ENCODE measurements at places on chromosomes 13 and 19. TPM values are rescaled to one million over a fixed set of nuclear protein-coding genes. Genes with fewer than 3 reads are reported as not detected.
A peak's percentile ranks its signal among the peaks of the same experiment; 100 is the strongest.

DNA sequence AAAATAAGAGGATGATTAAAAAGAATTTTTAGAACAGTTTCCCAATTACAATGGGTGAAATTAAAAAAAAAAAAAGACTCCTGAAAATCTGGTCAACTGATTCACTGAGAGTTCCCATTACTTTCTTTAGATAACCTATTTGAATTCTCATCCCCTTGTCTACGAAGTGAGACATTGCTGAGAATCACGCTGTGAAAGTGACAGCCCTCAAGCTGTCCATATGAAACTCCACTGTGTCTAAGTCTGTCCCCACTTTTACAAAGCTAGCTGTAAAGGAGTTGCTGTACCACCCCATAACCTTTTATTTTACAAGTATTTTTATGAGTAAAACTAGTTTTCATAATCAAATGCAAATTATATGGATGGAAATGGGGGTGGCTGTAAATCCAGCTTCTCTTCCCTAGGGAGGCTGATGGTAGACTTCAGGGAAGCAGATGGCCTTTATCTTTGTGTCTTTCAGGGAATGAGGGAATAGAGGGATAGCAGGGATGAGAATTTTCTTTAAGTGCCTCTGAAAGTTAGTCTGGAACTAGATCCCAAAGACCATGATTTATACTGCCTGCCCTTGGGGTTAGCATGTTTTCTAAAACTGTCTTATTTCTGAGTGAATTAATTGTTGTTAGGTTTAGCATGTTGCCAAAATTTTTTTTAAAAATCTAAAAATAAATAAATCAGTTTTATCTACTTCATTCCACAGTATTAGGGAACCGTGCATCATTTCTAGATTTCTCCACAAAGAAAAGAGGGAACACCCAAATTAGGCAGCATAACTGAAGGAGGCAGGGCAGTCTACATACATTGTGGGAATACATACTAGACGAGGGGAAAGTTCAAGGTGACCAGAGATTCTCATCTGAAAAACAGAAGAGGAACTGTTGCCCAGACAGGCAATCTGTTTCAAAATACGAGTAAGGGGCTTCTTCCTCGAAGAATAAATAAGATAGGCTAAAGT, 1219.1 kb downstream of the UQCRFS1 start:
- H3K27ac ChIP-seq = no peak overlapping the region
- H3K27me3 ChIP-seq = no peaks in the 10 kb centered on the region
- H3K4me3 ChIP-seq = no peak overlapping the region
- no peak for DNase-seq
- H3K36me3 ChIP-seq = no peaks in the 10 kb centered on the region
- no peaks in the 10 kb centered on the region for H3K4me1 ChIP-seq

DNA sequence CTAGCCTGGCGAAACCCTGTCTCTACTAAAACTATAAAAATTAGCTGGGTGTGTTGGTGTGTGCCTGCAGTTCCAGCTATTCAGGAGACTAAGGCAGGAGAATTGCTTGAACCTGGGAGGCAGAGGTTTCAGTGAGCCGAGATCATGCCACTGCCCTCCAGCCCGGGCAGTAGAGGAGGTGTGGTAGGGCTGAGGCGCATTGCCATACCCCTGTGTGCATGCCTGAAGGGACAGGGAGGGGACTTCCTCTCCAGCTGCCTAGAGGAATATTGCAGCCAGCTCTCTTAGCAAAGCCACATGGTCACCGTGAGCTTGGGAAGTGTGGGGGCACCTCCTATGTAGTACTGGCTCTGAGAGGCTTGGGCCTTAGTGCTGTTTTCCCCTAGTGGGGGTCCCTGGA, 29.2 kb upstream of the PEPD start:
- H3K36me3 ChIP-seq = no peaks in the 10 kb centered on the region
- no peaks in the 10 kb centered on the region for H3K4me1 ChIP-seq
- no peak overlapping the region for H3K4me3 ChIP-seq
- no peak overlapping the region for H3K27ac ChIP-seq

- H3K36me3 ChIP-seq = no peaks in the 10 kb centered on the region
- H3K4me1 ChIP-seq = no peaks in the 10 kb centered on the region
- DNase-seq = peak; percentile 27
- H3K27me3 ChIP-seq = no peaks in the 10 kb centered on the region
- no peak overlapping the region for H3K27ac ChIP-seq
These were observed 48.6 kb upstream of the PCDH8 start for GRCh38 chr13:52896827-52897659.

DNA sequence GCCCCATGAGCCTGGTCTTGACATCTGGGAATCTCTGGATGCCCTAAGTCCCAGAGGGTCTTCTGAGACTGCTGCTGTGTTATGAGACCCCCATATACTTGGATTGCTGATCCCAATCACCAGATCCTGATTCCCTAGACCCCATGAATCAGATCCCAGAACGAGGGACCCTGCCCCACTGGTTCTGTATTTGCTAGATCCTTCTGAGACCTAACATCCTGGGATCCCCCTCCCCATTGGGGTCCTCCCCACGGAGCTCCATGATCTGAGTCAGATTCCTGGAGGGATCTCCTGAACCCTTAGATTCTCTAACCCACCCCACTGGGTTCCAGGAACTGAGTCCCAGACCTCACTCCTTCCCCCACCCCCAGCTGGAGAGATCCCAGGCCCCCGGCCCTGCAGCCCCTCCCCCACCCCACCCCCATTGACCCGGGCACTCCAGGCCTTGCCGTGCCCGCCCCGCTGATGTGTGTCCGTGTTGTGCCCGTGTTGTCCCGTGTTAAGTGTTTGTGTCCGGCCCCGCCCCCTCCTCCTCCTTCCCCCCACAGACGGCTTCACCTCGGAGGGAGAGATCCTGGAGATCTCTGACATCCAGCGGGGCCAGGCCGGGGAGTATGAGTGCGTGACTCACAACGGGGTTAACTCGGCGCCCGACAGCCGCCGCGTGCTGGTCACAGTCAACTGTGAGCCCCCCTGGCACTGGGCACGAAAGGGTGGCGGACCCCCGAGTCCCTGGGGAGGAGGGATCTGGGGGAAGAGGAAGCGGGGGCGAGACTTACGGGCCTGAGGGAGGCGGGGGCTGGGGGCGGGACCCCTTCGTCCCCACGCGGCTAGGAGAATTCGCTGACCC, 15.0 kb downstream of the IGLON5 start:
- H3K4me3 ChIP-seq = no peak overlapping the region
- DNase-seq = no peak
- H3K4me1 ChIP-seq = no peaks in the 10 kb centered on the region
- no peak overlapping the region for H3K27ac ChIP-seq
- peaks cover 16% of the 10 kb centered on the region for H3K27me3 ChIP-seq

Gene SLITRK1
- total RNA-seq = not detected

Gene RXFP2
- total RNA-seq = not detected

Gene EXOC3L2
- 1.4 TPM for total RNA-seq

DNA sequence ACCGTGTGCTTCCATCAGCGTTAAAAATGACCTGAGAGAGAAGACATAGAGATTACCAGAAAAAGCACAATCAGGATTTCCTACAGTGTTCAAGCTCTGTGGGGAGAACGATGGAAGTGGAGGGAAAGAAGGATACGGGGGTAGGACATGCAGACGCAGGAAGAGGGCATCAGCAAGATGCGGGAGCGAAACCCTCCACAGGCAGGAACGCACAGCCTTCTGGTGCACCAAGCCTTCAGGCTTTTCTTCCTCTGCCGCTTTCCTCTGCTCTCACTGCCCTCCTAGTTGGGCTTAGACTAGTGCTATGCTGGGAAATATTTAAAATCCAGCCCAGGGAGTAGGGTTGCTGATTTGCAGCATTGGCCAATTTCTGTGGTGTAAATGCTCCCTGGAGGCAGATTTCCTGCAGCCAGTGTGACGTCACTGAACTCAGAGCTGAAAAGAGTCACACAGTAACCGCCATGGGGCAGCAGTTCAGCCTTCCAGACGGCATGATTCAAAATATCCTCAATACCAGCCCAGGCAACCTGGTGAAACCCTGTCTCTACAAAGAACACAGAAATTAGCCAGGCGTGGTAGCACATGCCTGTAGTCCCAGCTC, 205.1 kb upstream of the SOX1 start:
- no peak overlapping the region for H3K4me3 ChIP-seq
- H3K36me3 ChIP-seq = no peaks in the 10 kb centered on the region
- no peak for DNase-seq
- no peaks in the 10 kb centered on the region for H3K27me3 ChIP-seq
- no peaks in the 10 kb centered on the region for H3K4me1 ChIP-seq

DNA sequence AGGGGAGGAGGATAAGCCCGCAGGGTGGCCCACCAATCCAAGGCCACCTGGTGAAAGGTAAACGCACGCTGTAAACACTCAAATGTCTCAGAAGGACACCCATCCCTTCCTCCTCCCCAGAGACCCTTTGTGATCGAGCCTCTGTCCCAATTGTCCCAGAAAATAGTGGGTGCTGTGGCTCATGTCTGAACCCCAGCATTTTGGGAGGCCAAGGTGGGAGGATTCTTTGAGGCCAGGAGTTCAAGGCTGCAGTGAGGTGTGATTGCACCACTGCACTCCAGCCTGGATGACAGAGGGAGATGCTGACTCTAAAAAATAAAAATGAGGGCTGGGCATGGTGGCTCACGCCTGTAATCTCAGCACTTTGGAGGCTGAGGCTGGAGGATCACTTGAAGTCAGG, 3.1 kb upstream of the ABHD17A start:
- no peak for DNase-seq
- no peak overlapping the region for H3K27ac ChIP-seq
- peaks cover 6% of the 10 kb centered on the region for H3K4me1 ChIP-seq
- H3K27me3 ChIP-seq = no peaks in the 10 kb centered on the region

DNA sequence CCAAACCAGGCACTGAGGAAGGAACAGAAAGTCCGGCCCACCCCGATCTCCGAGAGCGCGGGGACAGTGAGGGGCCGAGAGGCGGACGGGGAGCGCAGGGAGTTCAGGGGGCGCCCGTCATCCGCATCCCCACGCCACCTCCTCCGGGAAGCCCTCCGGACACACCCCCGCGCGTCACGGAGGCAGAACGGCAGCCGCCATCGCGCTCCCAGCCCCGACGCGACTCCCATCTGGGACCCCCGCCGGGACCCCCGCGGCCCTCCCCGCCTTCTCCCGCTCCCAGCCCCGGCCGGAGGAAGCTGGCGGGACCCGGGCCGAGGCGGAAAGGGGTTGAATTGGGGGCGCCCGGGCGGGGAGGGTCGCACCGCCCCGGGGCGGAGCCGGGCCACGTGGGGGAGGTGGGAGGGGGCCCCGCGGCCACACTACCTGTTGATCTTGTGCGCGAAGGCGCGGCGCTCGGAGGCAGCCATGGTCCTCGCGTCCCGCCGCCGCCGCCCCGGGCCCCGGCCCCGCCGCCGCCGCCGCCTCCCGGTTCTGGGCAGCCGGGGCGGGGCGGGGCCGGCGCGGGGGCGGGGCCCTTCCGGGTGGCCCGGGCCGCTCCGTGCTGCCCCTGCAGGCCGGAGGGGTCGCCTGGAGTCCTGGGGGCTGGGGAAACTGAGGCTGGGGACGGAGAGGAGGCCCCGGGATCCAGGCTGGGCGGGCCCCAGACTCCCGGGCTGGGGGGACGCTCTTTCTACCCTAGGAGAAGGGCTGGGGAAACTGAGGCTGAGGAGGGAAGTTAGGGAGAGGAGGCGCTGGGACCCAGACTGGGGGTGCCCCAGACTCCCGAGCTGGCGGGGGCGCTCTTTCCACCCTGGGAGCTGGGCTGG, at the start of gene DOCK6:
Gene DOCK6 (minus strand): TSS at position 554 of the 869 bp plus-strand sequence. CDS start 84 bp downstream, at position 470.
- no peaks in the 10 kb centered on the region for H3K27me3 ChIP-seq
- DNase-seq = peak; percentile 58
- H3K27ac ChIP-seq = peak within 1 kb of the TSS; percentile 36
- no peaks in the 10 kb centered on the region for H3K36me3 ChIP-seq
- H3K4me1 ChIP-seq = peaks cover 6% of the 10 kb centered on the region

GRCh38 chr19:31140717-31141116, 208.5 kb downstream of the TSHZ3 start:
- no peak overlapping the region for H3K4me3 ChIP-seq
- no peak overlapping the region for H3K27ac ChIP-seq
- no peaks in the 10 kb centered on the region for H3K27me3 ChIP-seq
- H3K36me3 ChIP-seq = no peaks in the 10 kb centered on the region
- no peak for DNase-seq
